ENCODE measurements at places on chromosomes 16 and 17.

- DNase-seq: peak; percentile 27
Observed at GRCh38 chr16:75789237-75789636, 62.9 kb upstream of the CPHXL start.

GRCh38 chr17:49901460-49902331, 53.8 kb upstream of the TAC4 start:
- DNase-seq: peak; percentile 57

GRCh38 chr16:56929639-56930038, 2.3 kb upstream of the HERPUD1 start:
- no peak for DNase-seq

DNA sequence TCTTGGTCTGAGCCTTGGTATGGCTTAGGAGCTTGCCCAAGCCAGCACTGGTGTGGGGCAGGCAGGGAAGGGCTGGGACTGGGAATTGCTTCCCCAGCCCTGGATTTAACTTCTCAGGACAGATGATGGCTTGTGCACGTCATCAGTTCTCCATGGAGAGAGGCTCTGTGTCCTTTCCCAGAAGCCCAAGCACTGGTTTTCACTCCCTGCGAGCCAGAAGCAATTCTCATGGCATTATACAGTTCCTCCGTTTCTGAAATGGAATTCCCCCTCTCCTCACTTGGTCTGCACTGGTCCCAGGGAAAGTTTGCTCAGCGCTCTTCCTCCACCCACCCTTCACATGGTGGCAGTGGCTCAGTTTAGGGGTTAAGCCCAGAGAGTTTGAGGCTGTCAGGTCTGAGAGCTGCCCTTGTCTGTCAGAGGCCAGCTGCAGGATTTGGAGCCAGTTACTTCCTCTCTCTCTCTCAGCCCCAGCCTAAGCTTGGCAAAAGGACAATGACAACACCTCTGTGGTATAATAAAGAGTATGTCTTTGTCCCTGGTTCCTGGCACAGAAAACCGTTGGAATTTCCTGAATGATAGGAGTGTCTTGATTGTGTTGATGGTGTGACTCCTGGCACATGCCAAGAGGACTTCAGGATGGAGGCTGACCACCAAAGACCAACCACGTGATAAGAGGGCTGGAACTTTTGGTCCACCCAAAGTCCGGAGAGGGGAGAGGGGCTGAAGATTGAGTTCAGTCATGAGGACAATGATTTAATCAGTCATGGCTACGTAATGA, 219.6 kb upstream of the TNRC6C start:
- no peak for DNase-seq

DNA sequence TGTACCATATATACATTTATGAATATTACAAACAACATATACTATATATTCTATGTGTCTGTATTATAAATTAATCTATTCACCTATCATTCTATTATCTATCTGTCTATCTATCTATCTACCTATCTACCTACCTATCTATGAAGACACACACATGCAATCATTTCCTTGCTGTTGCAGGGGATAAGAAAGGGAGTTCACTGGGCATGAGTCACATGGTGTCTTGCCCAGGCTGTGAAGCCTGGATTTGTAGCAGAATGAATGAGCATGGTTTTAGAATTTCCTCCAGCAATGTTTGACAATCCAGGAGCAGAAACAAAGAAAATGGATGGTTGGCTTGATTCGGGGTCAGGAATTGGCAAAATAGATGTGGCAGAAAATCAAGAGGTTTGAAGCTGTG, 23.2 kb upstream of the FAM20A start:
- no peak for DNase-seq

- DNase-seq: no peak
Observed at GRCh38 chr17:77352441-77352840, 211.7 kb downstream of the SEC14L1 start.

Measured in nephron progenitor cell (in vitro differentiated cells).